Pulmonary artery endothelial cell (primary cell): ENCODE measurements at places on chromosomes 7 and 10.

DNA sequence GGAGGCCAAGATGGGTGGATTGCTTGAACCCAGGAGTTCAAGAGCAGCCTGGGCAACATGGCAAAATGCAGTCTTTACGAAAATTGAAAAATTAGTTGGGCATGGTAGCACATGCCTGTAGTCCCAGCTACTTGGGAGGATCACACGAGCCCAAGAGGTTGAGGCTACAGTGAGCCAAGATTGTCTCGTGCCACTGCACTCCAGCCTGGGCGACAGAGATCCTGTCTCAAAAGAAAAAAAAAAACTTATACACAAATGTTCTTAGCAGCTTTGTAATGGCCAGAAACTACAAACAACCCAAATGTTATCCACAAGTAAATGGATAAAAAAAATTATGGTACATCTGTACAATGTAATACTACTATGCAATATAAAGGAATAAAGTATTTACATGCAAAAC, 12.6 kb downstream of the NT5C2 start:
- DNase-seq, result no peak

DNA sequence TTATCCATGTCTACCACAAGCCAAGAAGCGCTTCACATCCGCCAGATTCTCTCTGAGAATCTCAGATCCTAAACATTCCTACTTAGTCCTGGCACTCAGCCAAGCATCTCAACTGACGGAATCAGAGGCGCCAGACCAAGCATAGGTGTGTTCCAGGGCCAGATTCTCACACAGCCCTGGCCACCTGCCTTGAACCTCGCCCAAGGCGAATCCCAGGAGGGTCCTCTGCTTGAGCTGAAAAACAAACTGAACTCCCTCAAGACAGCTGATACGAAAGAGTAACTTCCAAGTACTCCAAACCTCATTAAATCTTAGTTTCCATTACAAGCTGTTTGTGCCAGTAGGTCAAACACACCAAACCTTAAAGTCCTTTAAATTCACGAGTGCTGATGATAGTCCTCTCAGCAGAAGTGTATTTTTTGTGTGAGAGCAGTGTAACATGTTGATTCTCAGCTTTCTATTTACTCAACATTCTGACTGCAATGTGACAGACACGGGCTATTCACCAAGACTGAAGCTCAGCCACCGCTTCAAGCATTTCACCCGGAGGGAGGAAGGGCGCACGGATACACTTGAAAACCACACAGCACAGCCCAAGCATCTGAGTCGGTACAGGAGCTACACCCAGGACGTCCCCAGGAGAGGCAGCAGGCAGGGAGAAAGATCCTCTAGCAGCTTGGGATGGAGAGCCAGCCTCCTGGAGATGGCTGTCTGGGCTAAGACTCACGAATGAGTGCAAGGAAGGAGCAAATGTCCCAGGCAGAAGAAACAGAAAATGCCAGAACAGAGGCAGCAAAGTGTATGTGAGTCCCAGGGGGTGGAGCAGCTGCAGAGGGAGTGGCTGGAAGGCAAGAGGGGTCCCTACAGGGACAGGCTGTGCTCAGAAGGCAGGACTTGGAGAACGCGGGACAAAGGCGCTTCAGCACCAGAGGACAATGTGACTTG, 6.0 kb downstream of the PARD3 start:
- DNase-seq, result no peak

DNA sequence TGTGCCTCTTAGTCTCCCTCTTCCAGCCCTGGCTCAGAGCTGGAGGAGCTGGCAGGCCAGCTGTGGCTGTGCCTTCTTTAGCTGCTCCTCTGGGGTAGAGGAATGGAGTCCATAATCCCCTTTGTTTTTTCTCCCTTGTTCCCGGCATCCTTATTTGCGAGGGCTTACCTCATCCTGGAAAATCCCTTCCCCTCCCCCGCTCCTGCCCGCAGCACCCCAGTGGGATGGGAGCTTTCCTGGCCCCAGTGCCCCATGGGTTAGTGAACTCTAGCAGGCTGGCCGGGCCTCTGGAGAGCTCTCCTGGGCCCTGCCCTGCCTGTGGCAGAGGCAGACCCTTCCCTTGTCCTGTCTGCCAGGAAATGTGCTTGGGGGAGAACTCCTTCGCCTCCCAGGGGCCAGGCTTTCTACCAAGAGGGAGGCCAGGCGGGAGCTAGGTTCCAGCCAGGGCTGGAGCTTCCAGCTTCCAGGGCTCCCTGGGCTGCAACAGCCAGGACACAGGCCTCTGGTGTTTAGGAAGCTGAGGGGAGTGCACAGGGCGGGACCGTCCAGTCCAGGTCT, 16.5 kb upstream of the TRIM8 start:
- DNase-seq, result no peak

- no peak for DNase-seq
Measured at GRCh38 chr10:50604809-50605208, 18.9 kb downstream of the SGMS1 start.

DNA sequence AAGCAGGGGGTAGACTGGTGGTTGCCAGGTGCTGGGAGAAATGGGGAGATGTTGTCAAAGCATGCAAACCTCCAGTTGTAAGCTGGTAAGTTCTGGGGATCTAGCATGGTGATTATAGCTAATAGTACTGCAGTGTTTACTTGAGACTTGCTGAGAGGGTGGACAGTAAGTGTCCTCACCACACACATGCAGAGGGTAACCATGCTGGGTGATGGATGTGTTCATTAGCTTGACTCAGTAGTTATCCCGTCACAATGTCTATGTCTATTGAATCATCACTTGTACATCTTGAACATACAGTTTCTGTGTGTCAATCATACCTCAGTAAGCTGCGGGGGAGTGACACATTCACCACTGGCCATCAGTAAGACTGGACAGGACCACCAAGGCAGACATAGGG, 42.1 kb downstream of the GSDME start:
- DNase-seq, result no peak

GRCh38 chr7:24727154-24728120, 29.8 kb downstream of the GSDME start:
- DNase-seq, result no peak

DNA sequence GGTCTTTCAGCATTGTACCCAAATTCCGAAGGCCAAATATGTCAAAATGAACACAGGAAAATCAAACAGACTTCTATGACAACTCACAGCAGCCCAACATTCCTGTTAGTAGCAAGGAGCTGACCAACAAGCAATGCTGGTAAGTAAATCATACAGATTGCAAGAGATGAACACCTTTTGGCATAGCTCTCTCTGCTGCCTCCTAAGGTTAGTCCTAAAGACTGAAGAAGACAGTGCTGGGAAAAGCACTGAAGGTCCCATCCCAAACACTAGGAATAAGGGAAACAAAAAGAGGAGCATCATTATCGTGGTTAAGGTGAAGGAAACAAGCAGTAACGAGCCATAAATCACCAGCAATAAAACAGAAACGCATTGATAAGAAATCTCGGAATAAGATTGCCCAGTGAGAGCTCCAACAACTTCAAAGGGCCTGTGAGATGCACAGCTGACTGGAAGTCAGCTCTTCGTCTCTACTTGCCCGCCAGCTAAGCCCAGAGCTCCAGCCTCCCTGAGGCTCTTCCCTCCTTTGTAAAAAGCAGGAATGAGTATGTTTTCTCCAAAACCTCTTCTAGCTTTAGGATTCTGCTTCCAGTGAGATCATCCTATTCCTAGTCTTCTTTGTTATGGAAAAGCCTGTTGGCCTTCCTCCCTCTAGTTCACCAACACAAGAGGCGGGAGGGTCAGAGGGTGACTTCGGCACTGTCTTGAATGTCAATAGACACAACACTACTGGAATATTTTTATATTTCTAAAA, 15.3 kb downstream of the NUDT5 start:
- no peak for DNase-seq

DNA sequence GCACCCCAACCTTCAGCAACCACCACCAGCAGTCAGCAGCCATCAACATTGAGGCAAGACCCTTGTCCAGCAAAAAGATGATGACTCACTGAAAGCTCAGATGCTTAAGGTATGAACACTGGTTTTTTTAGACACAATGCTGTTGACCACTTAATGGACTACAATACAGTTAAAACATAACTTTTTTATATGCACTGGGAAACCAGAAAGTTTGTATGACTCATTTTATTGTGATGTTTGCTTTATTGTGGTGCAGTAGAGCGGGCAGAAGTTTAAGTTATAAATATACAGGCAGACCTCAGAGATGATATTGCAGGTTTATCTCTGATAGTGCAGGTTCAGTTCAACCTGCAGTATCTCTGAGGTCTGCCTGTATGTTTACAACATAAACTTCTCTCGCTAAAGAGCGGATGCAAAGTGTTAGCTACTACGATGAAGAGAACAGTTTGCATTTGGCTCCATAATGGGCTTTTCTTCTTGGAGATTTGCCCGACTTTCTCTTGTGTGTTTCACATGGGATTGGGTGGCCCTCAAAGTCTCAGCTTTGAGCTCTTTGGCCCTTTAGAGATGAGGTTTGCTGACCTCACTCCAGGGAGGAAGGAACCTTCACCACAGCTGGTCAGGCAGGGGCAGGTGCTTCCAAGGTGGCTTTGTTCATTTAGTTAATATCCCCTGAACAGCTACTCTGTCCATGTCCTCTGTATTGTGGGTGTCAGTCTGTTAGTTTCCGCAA, 84.4 kb upstream of the SHH start:
- no peak for DNase-seq

DNA sequence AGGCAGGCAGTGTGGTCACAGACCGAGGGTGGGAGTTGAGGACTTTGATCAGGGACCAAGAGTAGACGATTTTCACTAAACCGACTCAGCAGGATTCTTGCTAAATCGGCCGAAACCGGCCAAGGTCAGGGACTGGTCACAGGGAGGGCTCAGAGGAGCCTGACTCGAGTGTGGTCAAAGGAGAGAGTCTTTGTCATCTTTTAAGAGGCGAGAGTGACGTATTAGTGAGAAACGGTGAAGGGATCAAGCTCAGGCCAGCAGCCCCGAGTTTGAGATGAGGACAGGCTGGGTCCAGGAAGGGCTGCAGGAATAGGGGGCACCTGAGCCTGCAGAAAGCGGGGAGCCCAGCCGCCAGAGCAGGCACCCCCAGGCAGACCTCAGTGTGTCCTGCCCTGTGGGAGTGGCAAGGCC, 41.6 kb upstream of the FAM20C start:
- no peak for DNase-seq

- DNase-seq, result no peak
Measured at GRCh38 chr10:50538555-50539398, 85.0 kb downstream of the SGMS1 start.

- DNase-seq, result no peak
Measured at GRCh38 chr10:106577266-106577665, 587.2 kb downstream of the SORCS1 start.

- DNase-seq, result no peak
Measured at GRCh38 chr7:47537716-47538675, 43.9 kb downstream of the TNS3 start.

DNA sequence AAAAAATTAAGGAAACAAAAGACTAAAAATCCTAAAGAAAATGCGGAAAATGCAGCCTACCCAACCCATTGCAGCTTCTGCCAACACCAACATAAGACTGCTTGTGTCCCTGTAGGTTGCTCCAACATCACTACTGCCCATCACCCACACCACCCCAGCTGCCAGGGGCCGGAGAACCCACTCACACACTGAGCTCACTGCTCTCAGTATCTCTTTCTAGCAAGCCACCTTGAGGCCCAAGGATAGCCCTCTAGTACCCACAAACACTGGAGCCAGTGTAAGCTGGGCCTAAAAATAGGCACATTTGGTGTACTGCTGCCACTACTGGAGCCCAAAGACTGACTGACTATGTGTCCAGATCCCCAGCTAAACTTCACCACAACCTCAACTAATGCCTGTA, 67.3 kb downstream of the MEST start:
- DNase-seq, result no peak

GRCh38 chr7:106071356-106071998, 40.6 kb downstream of the SYPL1 start:
- DNase-seq, result no peak

- DNase-seq, result no peak
Measured at GRCh38 chr7:117412946-117413559, 14.2 kb downstream of the ASZ1 start.

GRCh38 chr10:29946953-29947700, 112.3 kb downstream of the JCAD start:
- DNase-seq, result peak; percentile 33

- no peak for DNase-seq
Measured at GRCh38 chr7:82559193-82559805, 115.7 kb upstream of the CACNA2D1 start.

DNA sequence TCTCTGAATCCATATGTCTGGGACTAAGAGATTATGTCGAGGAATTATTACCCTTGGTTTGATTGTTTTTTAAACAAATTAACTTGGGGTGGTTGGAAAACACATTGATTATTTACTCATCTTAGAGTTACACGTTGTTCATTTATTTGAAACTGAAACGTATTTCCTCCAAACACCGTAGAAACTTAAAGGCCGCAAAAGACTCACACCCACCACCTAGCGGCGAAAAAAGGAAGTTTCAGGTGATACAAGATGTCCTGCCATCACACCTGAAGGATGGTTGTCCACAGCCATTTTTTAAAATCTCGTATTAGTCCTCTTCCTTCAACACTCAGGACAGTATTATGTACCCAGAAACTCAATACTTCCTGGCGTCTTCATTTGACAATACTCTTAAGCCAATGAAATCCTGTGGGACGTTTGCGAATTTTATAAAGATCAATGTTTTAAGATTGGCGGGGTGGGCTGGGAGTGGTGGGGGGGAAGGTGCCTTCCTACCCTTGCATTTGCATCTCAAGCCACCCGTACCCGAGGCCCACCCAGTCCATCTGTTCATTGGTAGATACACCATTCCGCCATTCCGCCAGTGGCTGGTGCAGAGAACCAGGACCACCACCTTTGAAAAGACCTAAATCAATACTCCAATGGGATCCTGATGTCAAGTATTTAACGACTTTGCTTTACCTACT, 1.4 kb upstream of the LCOR start:
- DNase-seq, result no peak

GRCh38 chr7:78473571-78474301, 675.2 kb downstream of the PHTF2 start:
- DNase-seq, result no peak

GRCh38 chr7:41217306-41217705, 485.6 kb downstream of the INHBA start:
- no peak for DNase-seq

- no peak for DNase-seq
Measured at GRCh38 chr7:28784171-28784902, 173.8 kb downstream of the TRIL start.

DNA sequence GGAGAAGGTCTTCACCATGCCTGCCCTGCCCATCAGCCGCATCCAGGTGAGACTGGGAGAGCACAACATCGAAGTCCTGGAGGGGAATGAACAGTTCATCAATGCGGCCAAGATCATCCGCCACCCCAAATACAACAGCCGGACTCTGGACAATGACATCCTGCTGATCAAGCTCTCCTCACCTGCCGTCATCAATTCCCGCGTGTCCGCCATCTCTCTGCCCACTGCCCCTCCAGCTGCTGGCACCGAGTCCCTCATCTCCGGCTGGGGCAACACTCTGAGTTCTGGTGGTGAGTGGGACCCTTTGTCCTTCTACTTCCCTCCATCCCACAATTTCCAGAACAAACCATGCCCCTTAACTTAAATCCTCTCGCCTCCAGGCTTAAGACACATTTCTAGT, 2.5 kb downstream of the PRSS2 start:
- DNase-seq, result no peak

DNA sequence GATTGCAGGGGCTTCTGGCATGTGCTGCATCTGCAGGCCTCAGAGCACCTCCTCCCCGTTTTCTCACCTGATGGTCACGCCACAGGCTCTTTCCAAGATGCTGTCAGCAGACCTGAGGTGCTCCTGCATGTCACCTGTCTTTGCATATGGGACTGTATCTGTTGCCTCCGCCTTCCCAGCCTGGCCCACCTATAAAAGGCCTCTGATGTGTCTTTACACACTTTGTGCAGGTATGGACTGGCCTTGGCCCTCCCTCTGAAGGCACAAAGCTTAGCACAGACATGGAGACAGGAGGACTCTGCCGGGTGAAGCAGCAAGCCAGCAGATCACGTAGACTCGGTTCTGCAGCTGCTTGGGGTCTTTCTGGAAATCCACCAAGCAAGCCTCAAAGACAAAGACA, 220.9 kb upstream of the PPP2R2D start:
- no peak for DNase-seq
